ENCODE measurements at places on chromosomes 3 and 15.

DNA sequence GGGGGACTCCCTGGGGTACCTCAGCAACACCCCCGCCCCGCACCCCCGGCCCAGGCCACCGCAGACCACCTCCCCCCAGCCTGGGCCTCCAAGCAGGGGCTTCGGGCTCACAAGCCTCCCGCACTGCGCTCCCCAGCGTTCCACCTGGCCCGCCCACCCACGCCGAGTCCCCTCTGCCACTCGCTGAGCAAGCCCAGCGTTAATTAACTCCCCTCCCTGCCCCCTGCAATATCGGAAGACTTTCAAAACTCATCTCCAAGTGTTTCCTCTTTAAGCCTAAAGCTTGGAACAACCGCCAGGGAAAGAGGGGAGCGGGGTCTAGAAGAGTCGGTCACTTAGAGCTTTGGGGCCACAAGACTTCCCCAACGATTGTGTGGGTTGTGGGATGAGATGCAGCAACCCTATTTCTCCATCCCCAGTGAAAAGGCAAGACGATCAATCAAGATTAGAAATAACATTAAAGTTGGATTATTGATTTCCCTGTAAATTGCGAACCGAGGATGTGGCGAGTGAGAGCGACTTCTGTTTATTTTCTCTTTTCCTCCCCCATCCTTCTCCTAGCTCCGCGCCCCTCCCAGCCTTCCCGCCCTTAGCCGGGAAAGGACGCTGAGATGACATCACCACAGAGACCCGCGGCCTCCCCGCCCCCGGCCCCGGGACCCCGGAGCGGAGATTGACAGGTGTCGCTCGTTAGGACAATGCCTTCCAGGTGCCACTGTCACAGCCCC lies 30.2 kb downstream of the NR2F2 start:
- no peak for DNase-seq

- no peak for DNase-seq
Observed at GRCh38 chr3:73423116-73423515, 201.6 kb downstream of the PDZRN3 start.

DNA sequence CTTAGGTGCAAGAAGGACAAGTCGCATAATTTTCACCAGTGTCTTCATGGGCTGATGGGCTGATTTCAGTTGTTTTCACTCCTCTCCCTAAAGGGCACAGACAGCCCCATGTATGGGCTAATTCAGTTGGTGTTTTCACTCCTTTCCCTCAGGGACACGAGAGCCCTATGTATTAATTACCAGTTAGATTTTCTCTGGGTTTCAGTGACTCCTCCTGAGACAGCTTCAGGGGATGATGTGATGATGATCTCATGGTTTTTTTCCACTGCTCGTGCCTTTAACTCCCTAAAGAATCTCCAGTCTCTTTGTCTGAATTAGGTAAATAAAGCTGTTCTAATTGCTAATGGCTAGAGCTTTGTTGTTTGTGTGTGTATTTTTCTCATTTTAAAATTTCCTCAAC lies 9.9 kb downstream of the RAMAC start:
- DNase-seq = no peak

DNA sequence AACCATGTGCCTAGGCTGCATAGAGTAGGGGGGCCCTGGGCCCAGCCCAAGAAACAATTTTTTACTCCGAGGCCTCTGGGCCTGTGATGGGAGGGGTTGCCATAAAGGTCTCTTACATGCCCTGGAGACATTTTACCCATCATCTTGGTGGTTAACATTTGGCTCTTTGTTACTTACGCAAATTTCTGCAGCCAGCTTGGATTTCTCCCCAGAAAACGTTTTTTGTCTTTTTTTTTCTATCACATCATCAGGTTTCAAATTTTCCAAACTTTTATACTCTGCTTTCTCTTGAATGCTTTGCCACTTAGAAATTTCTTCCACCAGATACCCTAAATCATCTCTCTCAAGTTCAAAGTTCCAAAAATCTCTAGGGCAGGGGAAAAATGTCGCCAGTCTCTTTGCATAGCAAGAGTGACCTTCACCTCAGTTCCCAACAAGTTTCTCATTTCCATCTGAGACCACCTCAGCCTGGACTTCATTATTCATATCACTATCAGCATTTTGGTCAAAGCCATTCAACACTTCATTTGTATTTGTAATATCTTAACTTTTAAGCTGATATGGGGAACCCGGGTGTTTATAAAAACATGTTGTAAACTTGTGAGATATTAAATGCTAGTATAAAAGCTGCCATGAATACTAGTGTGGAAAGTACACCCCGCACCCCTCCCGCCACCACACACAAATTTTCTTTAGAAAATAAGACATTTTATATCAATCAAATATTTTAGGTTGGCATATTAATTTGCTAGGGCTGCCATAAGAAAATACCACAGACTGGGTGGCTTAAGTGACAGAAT lies 56.0 kb upstream of the PLSCR4 start:
- no peak for DNase-seq

- no peak for DNase-seq
Observed at GRCh38 chr3:119589102-119589773, 8.4 kb upstream of the PLA1A start.

GRCh38 chr15:75648156-75649000 lies 666 bp downstream of the SNX33 start:
- no peak for DNase-seq

DNA sequence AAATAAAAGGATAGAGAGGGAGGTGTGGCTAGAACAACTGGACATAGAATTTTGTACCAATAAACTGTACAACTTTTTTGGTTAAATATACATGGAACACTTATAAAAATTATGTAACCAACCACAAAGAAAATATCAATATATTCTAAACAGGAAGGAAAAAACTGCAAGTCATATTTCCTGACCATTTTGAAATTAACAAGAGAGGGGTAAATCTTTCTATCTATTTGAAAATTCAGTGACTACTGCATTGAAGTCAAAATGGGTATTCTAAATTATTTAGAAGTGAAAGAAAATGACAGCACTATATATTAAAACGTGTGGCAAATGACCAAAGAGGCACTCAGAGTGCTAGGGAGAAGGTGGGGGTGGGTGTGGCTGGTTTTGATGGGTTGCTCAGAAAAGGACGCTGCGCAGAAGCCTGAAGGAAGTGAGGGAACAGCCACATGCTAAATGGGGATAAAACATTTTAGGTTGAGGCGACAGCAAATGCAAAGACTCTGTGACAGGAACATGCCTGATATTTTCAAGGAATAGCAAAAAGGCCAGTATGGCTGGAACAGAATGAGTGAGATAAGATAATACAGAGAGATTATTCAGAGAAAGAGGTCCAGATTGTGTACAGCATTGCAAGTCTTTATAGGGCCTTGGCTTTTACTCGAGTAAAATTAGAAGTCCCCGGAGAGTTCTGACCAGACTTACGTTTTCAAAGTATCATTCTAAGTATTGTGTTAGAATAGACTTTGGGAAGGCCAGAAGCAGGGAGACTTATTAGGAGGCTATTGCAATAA lies 41.1 kb downstream of the ERICH6 start:
- no peak for DNase-seq

DNA sequence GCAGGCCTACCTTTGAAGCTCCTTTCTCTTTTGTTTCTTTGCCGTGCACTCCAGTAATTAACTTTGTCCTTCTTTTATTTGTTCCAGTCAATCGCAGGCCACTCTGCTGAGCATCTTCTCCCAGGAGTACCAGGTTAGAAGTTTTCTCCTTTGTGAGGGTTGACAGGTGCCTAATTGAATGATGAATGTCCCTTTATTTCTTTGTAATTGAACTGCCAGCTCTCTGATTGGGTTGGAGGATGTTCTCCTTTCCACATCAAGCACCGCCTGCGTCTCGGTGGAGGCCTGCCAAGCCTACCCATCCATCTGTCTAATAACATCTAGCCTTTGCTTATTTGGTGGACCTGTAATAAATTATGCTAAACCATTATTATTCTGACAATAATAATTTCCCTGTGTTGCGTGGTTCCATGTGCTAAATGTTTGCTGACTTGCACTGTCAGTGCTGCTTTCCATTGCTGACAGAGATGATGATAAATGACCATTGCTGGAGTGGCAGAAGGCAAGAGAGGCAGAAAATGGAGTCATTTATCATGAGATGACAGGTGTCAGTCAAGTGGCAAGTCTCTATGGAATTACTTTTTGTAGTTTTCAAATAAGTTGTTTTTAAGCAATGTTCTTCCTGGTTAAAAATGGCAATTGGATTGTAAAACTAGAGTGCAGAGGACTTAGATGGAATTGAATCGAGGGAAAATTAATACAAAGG lies 64.9 kb downstream of the CDIN1 start:
- DNase-seq = no peak

- DNase-seq = no peak
Observed at GRCh38 chr3:67998281-67998680, 343.9 kb upstream of the SUCLG2 start.

DNA sequence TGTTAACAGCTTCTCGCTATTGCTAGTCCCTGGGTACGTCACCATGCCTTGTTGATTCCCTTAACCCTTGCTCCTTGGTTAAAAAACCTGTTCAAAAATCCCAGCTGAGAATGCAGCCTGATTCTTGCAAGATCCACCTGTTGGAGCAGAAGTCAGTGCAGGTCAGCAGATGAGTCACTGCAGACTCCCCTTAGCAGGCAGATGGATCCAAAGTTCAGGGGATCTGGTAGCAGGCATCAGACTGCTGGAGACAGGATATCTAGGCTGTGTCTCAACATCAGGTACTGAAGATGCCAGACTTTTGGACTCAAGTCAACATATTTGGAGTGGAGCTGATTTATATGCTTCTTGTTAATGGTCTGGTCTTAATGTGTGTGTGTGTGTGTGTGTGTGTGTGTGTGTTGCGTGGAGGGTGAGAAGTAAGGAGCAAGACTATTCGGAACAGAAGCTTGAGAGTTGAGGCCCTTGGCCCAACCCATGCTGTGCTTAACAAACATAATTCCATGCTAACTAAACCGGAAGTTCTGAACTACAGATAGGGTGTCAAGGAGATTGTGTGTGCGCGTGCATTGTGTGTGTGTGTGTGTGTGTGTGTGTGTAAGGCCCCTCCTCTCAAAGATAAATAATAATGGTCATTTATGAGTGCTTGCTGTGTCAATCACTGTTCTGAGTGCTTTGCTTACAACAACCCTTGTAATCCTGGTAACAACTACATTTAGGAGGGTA lies 1.0 kb upstream of the C3orf52 start:
- no peak for DNase-seq

DNA sequence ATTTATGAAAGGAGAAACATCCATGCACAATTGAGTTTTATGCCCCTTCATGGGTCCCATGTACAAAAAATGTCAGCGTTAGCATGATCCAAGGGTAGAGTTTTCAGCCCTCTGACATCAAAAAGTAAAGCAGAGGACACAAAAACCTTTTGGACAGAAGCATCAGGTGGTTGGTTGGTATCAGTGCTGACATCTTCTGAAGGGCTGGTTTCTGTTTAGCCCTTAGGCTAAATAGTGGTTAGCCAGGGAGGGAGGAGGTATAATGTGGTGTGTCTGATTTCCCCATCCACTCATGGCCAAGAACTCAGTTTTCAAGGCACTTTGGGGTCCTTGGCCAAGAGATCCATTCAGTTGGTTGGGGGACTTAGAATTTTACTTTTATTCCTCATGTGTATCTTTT lies 16.5 kb downstream of the CCDC66 start:
- no peak for DNase-seq

- no peak for DNase-seq
Observed at GRCh38 chr3:94063496-94064119, 747 bp downstream of the NSUN3 start.

GRCh38 chr3:197501879-197502620 lies 53.7 kb downstream of the BDH1 start:
- DNase-seq = peak; percentile 48

DNA sequence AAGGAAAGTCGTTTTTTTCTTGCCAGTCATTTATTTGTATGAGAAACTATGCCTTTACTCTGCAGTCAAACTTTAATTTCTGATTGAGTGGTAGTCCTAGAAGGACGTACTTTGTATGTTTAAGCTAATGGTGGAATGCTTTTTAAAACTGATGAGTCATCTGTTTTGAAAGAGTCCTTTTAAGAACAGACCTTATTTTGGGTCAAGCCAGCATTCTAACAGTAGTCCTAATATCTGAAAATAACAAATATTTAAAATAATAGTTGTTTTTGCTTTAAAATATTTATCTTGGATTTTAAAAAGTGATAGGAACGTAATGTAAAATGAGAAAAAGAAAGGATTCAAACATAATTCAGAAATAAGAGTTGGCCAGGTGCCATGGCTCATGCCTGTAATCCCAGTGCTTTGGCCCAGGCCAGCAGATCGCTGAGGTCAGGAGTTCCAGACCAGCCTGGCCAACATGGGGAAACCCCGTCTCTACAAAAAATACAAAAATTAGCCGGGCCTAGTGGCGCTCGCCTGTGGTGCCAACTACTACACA lies 1.3 kb upstream of the LRRC58 start:
- DNase-seq = no peak

DNA sequence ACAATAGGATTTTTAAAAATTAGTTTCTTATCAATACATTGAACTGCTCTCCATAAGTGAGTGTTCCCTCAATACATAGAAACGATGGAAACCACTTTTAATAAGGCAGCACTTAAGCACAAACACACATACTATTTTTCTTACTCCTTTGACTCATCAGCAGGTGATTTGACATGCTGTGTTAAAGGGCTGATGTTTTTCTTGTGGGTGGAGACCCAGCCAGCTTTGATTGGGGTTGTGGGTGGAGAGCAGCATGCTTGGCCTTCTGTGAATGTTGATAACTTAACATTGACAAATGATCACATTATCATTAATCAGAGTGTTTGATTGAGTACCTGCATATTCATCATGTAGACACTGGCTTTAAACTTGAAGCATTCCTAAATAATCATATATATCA lies 223.0 kb upstream of the DPH6 start:
- DNase-seq = no peak

- no peak for DNase-seq
Observed at GRCh38 chr3:94184781-94185180, 121.9 kb downstream of the NSUN3 start.

GRCh38 chr3:150826466-150827282 lies 63.7 kb upstream of the SIAH2 start:
- DNase-seq = no peak

DNA sequence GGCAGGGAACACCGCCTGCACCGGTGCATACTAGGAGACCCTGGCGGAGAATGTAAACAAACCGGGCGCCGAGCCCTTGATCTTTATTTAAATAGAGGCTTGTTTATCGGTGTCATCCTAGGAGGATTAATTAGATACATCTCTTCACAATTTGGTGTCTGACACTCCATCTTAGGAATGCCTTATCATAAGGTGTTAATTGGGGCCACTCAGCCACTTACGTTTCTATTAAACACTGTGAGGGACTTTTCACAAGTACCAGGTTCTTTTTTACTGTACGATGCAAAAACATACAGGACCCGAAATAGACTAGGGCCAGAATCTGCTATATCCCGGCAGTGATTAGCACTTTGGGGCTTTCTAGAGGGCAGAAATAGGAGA lies 8.0 kb downstream of the EOMES start:
- DNase-seq = no peak

All from stimulated activated CD4-positive, alpha-beta T cell treated with anti-CD3 and anti-CD28 coated beads, Interleukin-4, amount 100 ng/mL, for 24 hours (primary cell).